HEK293T (cell line): ENCODE measurements at places on chromosomes 16 and 17.
A peak's percentile ranks its signal among the peaks of the same experiment; 100 is the strongest.

DNA sequence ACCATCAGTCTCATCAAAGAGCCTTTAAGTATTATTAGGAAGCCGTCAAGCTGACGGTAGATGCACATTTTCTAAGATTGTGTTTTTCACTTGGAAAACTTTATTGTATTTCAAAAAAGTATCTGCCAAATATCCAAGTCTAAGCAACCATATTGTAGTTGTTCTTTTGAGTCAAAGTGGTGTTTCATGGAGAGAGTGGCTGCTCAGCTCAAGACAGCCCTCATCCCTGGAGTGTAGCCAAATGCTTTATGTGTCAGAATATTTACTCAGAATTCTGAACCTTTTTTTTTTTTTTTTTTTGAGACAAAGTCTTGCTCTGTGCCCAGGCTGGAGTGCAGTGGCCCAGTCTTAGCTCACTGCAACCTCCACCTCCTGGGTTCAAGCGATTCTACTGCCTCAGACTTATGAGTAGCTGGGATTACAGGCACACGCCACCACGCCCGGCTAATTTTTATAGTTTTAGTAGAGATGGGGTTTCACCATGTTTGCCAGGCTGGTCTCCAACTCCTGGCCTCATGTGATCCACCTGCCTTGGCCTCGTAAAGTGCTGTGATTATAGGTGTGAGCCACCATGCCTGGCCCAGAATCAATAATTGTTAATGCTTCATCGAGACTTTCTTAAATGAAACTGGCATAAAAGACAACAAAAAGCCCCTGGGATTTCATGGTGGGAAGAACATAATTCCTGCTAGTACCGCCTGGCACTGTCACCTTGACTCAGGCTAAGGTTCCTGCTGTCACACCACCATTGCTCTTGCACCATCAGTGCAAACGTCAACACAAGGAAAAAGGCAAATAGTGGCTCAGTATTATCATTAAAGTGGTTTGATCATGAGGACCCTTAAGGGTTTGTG, 45.5 kb downstream of the PRKCA start:
- DNase-seq: no peak

- DNase-seq: no peak
Measured at GRCh38 chr16:55062442-55062841, 131.8 kb downstream of the IRX5 start.

GRCh38 chr16:27426423-27427408, 24.7 kb downstream of the IL21R start:
- peak; percentile 51 for DNase-seq

- no peak for DNase-seq
Measured at GRCh38 chr16:59350670-59351069, 616.6 kb upstream of the GOT2 start.
